NCI-H1105 (cell line): ENCODE measurements at places on chromosomes 4 and X.

- DNase-seq, result no peak
Measured at GRCh38 chr4:78902298-78902697, 36.9 kb downstream of the PAQR3 start.

DNA sequence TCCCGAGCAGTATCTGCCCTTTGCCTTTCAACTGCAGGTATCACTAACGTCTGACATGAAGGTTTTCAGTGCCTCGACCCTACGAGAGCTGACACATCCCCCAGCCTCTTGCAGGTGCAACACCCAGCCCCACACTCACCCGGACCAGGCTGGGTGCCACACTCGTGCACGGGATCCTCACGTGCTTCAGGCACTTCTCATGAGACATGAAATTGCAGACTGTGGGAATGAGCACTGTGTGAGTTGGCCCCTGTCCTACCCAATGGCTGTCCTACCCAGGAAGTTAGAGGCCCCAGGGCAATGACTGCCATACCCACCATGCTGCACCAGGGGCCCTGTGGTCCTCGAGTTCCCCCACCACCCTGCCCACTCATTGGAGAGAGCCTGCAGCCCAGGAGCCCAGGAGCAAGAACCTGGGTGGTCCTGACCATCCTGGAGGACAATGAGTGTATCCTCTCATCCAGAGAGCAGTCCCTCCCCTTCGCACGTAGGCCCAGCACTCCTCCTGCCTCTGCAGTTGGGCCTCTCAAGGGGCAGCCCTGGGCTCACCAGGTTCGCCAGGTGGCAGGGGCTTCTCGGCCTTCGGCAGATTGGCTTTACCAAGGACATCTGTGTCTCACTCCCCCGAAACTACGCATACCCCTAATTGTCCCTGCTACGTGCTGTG, 2.4 kb downstream of the DGKQ start:
- DNase-seq, result no peak

DNA sequence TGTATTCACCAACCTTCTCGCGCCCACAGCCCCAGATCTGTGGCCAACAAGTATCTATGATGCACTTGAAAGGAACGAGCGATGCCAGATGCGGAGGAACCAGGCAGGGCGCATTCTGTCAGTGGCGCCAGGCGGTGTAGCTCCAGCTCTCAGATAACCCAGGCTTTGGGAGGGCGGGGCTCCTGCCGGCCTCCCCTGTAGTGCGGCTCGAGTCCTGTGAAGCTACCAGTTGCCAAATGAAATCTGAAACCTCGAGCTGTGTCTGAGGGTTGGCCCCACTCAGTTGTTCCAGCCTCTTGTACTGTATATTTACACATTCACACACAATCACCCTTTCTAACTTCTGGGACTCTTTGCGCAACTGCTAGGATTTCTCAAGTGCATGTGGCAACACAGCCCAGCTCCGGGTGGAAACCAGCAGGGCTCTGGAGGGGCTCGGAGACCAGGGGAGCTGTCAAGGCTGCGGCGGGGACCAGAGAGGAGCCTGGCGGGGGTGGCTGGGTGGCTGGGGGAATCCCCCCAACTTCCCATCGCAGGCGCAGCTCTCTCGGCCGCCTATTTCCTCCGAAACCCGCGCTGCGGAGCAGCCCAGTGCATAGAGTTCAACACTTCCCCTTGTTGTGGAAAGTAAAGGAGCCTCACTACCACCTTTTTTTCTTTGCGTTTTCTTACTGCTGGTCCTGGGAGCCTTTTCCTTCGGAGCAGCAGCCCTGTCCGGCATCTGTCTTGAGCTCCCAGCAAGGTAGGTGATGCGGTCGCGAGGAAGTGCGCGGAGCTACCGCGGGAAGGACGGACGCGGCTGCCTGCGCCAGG, at the start of gene ARHGAP24:
Gene ARHGAP24 (plus strand): TSS at position 333 of the 813 bp plus-strand sequence.
- peak; percentile 63 for DNase-seq

- no peak for DNase-seq
Measured at GRCh38 chr4:2537011-2537830, 774 bp downstream of the FAM193A start.

DNA sequence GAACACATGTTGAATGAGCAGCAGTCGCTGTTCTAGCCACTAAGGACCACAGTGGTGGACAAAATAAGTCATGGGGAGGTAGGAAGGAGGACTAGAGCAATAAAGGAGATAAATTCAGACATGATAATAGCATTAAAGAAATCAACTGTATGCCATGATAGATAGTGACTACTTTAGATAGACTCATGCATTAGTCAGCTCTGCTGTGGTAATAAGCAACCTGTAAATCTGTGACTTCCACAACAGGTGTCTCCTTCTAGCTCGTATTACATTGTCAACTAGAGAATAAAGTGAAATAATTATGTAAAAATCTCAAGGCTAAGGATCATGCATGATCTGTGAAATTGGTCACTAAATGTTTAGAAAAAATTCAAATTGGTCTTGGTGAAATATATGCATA, 77.9 kb downstream of the WWC2 start:
- no peak for DNase-seq

DNA sequence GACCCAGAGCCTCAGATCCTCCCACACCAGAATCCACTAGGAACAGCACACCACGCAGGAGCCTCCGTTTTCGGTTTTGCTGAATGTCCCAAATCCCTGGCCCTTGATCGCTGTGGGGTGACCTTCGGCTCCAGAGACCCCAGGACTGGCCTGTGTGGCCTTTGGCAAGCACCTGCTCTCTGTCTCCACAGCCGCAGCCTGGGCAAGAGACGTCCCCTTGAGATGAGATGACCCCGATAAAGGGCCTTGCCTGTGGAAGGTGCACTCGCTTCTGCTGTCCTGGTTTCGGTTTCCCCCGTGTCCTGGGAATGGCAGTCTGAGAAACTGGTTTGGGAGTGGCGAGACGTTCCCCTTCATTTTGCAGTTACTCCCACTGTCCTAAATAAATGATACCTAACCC, 9.6 kb downstream of the PSAPL1 start:
- no peak for DNase-seq

GRCh38 chr4:17578482-17578891, 1.5 kb downstream of the LAP3 start:
- no peak for DNase-seq

DNA sequence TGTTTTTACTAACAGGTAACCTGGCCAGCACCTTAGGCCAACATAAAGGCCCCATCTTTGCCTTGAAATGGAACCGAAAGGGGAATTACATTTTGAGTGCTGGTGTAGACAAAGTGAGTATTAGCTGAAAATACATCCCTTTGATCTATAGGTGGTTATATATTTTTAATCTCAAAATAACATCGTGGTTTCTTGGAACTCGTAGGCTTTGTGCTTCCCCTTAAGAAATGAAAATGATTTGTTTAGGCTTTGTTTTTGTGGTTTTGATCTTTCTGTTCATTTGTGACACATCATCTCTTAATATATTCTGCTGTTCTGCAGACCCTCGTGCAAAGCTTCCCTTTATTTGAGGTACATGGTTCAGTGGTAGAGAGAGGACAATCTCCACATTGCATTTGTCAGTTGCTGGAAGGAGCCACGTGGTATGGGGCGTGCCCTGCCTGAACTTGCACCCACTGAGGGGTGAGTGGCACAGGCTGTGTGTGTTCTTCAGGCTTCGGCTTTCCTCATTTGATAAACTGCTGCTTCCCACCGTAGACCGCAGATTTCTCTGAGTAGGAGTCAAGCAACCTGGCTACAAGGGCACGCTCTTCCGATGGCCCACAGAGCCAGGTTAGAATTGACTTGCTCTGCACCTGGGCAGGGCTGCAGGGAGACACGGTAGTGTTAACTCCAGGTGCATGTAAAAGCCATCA, 72.2 kb downstream of the GPR143 start:
- no peak for DNase-seq

GRCh38 chrX:11553594-11553993, 112.1 kb downstream of the ARHGAP6 start:
- DNase-seq, result no peak

DNA sequence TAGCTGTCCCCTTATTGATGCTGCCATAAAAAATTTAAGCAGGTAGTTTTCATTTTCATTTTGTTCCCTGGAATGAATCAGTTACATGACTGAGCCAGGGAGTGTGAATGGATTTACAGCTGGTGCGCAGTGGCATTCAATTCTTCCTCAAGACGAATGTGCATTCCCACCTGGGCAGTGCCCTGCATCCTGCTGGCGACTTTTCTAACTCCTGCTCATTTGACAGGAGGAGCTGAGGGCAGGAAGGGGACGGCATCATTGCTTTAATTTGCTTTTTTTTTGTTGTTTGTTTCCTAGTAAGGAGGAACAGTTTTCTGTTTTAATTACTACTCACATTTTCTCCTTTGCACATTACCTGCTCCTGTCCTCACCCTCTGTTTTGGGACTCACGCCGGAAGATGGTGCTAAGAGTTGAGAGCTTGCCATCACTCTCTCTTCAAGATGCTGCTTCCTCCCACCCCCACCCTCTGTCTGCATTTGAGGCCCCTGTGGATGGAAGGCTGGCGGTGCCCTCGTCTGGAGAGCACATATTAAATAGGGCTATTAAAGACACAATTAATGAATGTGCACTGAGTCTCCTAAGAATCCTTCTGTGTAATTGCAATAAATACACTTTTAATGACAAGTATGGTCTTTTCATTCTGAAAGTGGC, 35.8 kb downstream of the PSAPL1 start:
- DNase-seq, result peak; percentile 54

GRCh38 chrX:13994536-13995080, 35.1 kb downstream of the GEMIN8 start:
- no peak for DNase-seq

- no peak for DNase-seq
Measured at GRCh38 chrX:154517101-154517781, 1.2 kb upstream of the FAM3A start.

- no peak for DNase-seq
Measured at GRCh38 chrX:48794911-48795515, 6.9 kb upstream of the HDAC6 start.

GRCh38 chr4:139184129-139184528, 7.1 kb upstream of the ELF2 start:
- no peak for DNase-seq

- DNase-seq, result no peak
Measured at GRCh38 chr4:175789647-175790046, 22.4 kb downstream of the GPM6A start.

GRCh38 chr4:95465010-95465409, 83.8 kb downstream of the UNC5C start:
- peak; percentile 12 for DNase-seq

DNA sequence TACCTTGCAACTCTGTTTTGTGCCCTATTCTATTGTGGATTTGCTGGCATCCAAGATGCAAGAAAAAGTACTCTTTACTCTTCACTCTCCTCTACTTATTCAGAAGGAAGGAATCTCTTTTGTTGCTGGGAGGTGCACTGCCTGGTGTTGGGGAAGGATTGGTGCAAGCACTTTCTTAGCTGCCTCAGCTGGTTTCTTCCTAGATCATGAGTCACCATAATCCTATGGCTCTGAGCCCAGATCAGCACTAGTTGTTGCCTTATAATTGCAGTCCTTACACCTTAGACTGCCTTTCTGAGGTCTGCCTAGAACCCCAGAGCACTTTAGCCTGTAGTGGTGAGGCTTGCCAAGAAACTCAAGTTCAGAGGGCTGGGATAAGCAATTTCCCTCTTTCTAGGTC, 37.0 kb upstream of the CT83 start:
- no peak for DNase-seq

- DNase-seq, result no peak
Measured at GRCh38 chrX:71669492-71669891, 2.1 kb downstream of the LOC101059915 start.

- DNase-seq, result peak; percentile 3
Measured at GRCh38 chr4:59664771-59665170, 1535.4 kb upstream of the ADGRL3 start.

- no peak for DNase-seq
Measured at GRCh38 chr4:57499786-57500185, 389.6 kb upstream of the IGFBP7 start.

DNA sequence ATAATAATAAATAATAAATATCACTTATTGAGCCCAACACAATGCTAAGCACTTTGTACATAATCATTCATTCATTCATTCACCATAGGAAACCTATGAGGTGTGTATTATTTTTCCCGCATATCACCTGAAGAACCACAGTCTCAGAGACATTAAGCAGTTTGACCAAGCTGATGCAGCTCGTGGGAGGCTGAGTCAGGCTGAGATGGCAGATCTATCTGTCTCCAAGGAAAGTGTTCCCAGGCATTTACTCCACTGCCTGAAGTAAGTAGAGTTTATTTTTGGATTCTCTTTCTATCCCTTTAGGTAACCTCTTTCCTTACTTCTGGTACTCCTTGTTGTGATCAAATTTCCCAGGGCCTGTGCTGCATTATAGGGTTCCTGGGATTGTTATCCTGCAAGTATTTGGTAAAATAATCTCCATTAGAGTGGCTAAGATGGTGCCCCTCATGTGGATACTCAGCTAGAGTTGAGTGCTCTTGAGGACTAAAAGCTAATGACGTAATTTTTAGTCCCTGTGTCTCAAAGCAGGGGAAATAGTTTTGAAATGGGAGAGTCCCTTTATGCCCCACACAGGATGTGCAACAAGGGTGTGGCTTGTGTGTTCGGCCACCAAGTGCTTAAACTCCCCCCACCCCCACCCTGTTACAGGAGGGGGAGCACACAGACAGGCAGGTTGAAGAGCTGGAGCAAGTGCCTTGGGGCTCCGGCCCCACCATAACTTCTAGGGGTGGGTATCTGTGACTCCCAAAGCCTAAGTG, 467.0 kb downstream of the STIM2 start:
- no peak for DNase-seq

- no peak for DNase-seq
Measured at GRCh38 chrX:43618366-43619205, 37.5 kb upstream of the MAOA start.

- DNase-seq, result no peak
Measured at GRCh38 chrX:119235051-119235511, 1.0 kb upstream of the PGRMC1 start.

GRCh38 chr4:94559351-94559806, 107.6 kb downstream of the PDLIM5 start:
- DNase-seq, result no peak

GRCh38 chr4:119643306-119644042, 14.9 kb upstream of the PDE5A start:
- DNase-seq, result no peak

DNA sequence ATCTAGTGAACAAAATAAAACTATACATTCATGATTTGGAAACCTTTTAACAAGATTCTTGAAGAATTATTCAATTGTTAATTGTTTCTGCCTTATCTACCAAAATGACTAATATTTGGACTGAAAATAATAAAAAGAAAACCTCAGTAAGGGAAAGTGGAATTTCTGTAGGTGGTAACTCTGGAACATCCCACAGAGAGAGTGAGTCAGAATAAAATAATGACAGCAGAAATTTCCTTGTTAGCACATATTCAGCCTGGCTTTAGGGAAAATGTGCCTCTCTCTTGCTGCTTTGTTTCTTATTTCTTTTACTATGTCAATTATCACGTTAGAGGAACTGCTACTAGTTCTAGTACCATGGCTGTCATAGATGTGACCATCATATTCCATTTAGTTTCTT, 421.5 kb upstream of the GNPDA2 start:
- DNase-seq, result no peak

DNA sequence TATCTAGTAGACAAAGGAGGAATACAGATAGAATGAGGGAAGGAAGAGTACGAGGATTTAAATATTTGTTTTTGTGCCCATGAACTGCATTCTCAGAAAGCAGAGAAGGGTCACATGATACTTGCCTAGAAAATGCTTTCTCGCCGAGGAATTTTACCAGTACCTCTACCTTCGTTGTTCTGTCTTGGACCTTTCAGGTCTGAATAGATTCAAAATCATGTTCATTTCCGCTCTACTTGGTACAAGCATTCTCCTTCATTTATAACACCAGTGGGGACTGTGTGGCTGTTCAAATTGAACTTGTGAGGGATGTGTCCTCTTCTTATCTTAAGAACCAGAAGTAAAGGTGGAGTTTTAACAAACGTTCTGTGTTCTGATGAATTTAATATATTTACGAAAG, 1.9 kb downstream of the USP38 start:
- DNase-seq, result no peak
